ENCODE measurements at places on chromosomes 5 and 9.

- no peak for DNase-seq
Measured at GRCh38 chr9:101432171-101432570, 3.4 kb downstream of the ALDOB start.

DNA sequence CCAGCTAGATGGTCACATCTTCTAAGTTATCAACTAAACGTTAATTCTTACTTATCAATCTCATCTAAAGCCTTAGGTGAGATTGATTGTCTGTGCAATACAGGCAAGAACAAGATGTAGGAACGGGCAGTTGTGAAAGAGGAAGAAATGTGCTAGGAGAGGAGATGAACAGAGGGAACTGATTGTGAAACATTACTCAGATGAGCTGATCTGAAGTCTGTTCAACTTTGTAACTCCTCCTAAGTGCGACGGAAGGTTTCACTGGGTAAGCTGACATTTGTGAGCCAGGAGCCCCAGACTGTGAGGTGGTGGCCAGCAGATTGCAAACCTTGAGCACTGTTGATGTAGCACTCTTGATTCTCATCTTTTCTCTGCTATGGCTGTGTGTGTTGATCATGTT is 204.1 kb downstream of the CD180 start:
- DNase-seq: no peak

DNA sequence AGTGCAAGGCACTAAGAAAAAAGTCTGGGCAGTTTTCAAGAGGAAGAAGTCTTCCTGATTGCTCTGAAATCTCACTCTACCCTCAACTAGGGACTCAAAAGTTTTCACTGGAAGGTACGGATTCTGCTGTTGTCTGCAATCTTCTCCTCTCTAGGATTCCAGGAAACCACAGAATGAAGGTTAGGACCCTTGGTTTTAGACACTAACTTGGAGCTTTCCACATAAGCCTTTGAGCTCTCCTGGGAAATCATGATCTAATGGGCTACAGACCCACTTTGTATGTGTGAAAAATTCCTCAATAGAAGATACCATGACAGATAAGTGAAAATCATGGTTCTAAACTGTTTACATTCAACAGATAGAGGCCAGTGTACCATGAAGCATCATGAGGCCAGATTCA is 265.1 kb downstream of the PSAT1 start:
- no peak for DNase-seq

DNA sequence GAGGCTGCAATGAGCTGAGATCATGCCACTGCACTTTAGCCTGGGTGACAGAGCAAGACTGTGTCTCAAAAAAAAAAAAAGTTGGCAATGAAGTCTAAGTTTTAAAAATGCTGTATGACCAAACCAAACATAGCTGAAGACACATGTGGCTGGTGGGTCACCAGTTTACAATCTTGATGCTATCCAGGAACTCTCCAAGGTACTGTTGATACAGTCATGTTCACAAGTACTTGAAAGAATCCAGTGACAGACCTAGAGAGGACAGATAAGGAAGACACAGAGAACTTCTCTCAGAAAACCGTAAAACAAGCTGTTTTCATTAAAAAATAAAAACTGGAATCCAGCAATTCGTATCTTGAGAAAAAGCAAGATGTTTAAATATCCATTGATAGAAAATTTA is 95.7 kb downstream of the ACTBL2 start:
- no peak for DNase-seq

GRCh38 chr5:133482028-133482427 is 130.3 kb downstream of the FSTL4 start:
- DNase-seq: no peak

DNA sequence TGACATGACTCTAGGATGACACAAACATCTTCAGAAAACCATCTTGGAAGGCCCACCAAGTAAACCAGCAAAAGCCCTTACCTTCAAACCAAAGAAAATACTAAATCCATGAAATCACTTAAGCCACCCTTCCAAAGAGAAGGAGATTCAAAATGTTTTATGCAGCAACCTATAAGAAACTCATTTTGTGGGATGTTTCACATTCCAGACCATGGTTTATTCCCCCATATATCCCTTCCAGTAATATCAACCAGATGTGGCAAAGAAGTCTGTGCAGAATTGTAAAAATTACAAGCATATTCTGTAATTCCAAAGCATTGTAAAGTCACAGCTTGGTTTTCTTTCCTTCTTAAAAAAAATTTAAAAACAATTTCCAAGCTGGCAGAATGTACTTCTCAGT is 117.4 kb downstream of the SLIT3 start:
- DNase-seq: no peak

- DNase-seq: no peak
Measured at GRCh38 chr5:10295619-10296326, 11.9 kb downstream of the CMBL start.

- DNase-seq: no peak
Measured at GRCh38 chr9:126842977-126843799, 17.3 kb upstream of the ZBTB34 start.

- DNase-seq: no peak
Measured at GRCh38 chr9:85716031-85716877, 25.5 kb downstream of the AGTPBP1 start.

- DNase-seq: peak; percentile 49
Measured at GRCh38 chr5:16617274-16617968, 624 bp upstream of the RETREG1 start.

DNA sequence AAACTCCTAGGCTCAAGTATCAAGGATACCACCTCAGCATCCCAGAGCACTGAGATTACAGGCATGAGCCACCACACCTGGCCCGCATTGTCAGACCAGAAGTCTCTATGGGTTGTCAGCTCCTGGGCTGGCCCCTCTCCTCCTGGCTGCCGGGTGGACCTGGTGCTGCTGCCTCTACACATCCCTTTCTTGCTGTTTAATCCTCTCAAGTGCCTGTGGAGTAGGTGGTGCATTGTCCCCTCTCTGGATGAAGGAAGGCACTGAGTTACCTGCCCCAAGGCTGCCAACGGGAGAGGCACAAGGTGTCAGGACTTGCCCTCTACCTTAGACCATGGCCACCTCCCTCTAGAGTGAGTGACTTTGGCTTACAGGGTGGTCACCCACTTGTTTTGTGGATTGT is 37.4 kb downstream of the PHF2 start:
- no peak for DNase-seq

- no peak for DNase-seq
Measured at GRCh38 chr5:55645304-55645703, 66.8 kb downstream of the SLC38A9 start.

- no peak for DNase-seq
Measured at GRCh38 chr5:132279801-132280200, 14.4 kb upstream of the SLC22A4 start.

DNA sequence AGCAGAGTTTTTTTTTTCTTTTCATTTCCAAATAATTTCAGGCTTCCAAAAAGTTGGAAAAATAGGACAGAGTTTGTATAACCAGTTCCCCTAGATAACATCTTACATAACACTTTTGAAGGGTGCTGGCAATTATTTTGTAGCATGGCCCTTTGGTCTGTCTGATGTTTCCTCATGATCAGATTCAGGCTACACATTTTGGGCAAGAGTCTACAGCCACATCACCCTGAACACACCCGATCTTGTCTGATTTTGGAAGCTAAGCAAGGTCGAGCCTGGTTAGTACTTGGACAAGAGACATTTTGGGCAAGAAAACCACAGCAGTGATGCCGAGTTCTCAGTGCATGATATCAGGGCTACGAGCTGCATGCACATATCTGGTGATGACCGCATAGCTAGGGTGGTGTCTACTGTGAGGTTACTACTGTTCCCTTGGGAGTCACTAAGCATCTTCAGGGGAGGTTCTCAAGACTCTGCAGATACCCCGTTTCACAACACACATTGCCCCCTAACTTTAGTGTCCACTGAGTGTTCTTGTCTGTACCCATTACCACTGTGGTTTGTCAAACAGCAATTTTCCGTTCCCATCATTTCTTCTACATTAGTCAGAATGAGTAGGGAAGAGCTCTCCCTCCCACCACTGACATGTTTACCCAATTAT is 86.2 kb downstream of the TTC39B start:
- no peak for DNase-seq

DNA sequence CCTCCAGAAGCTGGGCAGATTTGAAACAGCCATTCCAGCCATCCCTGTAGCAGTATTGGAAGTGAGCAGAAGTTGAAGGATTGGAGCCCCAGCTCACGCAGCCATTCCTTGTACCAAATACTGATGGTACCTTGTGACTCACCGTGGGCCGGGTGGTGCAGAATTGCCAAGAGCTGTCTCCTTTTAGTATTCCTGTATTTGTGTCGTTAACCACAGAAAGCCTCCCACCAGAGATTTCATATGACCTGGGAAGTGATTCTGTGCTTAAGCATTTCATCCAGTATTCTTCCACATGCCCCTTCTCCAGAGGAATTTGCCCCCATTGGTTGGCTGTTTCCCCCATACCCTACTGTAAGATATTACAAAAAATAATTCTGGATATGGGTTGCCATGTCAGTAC is 17.7 kb upstream of the TLX3 start:
- no peak for DNase-seq

DNA sequence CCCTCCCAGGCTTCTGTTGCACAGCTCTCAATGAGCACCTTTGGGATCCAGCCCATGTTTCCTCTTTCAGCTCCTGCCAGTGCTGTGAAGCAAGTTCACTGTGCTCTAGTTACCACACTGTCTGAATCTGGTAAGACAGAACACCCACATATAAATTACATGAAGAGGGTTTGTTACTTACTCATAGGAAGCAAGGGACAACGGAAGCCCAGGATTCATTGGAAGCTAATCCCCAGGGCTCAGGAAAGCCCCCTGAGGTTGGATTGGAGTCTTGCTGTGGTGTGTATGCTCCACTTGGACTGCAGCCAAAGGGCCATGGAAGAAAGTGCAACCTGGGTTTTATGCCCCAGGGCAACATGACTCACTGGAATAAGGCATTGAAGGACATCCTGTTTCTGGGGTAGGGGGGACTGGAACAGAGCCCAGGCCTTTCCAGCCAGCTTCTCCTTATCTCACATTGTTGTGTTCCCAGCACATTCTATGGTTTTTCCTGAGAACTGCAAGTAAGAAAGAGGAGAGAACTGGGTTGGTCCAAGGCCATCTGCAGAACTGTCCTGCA is 15.6 kb upstream of the CLK4 start:
- DNase-seq: no peak

DNA sequence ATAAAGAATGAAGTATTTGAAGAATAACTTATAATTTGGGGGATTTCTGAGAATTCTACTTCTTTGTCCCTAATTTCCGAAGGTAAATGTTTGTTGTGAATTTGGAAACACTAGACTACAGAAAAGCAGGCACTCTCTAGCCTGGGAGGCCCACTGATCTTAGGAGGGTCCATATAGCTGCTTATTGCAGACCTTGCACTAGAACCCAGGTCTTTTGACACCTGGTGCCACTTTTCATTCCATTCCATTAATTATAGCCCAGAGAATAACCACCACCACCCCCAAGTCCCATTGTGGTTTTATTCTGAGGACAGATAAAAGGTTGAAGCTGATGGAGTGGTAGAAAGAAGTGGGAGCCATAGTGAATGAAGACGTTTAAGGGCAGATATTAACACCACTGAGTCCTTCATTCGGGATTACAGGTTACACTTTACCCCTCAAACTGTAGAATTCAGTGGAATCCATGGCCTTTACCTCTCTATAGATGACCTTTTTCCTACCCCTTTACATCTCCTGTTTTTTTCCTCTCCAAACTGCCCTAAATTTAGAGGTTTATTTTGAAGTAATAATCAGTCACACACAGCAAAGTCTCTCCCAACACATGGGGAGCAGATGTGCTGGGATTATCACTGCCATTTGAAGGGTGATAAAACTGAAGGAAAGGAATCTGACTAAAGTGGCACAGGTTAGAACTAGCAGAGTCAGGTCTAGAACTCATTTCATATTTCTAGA is 12.0 kb upstream of the PSMD5 start:
- no peak for DNase-seq

GRCh38 chr5:158553195-158553961 is 546.3 kb downstream of the EBF1 start:
- no peak for DNase-seq

GRCh38 chr5:143921525-143922311 is 109.8 kb downstream of the HMHB1 start:
- DNase-seq: no peak

DNA sequence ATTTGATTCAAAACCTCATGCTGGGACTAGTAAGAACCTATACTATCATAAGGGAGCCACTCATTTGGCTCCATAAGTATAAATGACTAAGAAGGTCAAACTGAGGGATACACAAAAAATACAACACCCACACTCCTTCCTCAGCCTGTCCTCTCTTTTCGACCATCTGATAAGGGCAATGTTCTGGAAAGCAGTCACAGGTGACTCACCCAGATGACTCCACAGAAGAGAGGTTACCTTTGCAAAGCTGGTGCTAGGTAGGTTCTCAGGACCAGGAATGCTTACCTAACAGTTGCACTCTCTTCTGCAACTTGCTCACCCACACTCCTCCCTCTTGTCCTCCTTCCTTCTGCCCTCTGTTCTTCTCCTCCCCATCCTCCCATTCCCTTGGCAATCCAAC is 32.9 kb downstream of the LHFPL2 start:
- no peak for DNase-seq

GRCh38 chr9:125521462-125522327 is 185.3 kb downstream of the MAPKAP1 start:
- no peak for DNase-seq

GRCh38 chr9:83656032-83656680 is 33.2 kb downstream of the IDNK start:
- DNase-seq: no peak

DNA sequence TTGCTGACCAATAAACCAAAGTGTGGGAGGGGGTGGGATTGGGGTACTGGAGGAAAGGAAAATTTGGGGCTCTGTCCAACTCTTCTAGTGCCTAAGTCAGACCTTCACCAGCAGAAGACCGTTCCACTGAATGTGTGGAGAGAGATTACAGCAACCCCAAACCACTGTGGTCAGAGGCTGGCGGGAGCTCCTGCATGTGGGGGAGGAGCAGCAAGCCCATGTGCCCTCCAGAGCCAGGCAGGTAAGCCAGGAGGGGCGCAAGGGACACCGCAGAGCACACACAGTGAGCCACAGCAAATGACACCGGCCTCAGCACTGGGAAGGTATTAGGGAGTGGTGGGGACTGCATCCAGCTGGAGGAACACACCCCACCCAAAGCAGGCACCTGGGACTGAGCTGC is 62.9 kb downstream of the SMIM23 start:
- no peak for DNase-seq

DNA sequence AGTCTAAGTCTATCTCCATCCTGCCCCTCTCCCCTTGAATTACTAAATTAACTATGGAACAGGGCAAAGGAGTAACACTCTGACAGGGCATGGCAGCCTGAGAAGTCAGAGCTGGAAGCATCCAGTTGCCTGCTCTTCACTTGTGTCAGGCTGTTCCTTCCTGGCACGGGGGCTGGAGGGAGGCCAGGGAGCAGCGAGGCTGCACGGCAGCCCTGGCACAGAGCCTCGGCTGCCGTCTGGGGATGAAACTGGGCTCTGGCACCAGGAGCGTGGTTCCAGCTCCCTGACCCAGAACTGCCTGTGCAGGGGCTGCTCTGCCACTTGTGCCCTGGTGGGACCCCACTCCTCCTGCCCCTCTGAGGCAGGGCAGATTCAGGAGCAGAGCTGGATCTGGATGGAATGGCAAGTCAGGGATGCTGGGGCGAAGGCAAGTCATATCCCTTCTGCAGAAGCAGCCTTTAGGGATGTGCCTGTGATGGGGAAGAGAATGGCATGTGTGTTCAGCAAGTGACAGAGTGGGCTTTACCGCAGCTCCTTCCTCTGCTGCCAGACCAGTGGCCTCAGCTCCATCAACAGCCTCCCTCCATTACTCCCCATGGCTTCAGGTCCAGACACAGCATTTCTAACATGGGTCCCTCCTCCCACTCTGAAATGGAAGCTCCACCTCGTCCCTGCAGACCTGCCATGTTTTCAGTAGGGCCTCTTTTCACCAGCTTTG is 42.2 kb upstream of the PDE8B start:
- no peak for DNase-seq

Data from activated CD4-positive, alpha-beta T cell treated with anti-CD3 and anti-CD28 coated beads, Interleukin-2, amount 50 U/mL, for 48 hours (primary cell).